ENCODE measurements at places on chromosomes 4 and X.

DNA sequence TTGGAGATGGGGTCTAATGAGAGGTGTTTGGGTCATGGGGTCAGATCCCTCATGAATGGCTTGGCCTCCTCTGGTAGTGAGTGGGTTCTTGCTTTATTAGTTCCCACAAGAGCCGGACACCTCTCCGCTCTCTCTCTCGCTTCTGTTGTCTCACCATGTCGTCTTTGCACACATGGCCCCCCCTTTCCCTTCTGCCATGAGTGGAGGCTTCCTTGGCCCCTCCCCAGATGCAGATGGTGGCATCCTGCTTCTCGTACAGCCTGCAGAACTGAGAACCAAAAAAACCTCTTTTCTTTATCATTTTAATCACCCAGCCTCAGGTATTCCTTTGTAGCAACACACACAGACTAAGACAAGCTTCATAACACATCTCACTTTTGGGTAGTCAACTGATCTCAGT, 49.6 kb upstream of the SPRY1 start:
- no peak for DNase-seq

DNA sequence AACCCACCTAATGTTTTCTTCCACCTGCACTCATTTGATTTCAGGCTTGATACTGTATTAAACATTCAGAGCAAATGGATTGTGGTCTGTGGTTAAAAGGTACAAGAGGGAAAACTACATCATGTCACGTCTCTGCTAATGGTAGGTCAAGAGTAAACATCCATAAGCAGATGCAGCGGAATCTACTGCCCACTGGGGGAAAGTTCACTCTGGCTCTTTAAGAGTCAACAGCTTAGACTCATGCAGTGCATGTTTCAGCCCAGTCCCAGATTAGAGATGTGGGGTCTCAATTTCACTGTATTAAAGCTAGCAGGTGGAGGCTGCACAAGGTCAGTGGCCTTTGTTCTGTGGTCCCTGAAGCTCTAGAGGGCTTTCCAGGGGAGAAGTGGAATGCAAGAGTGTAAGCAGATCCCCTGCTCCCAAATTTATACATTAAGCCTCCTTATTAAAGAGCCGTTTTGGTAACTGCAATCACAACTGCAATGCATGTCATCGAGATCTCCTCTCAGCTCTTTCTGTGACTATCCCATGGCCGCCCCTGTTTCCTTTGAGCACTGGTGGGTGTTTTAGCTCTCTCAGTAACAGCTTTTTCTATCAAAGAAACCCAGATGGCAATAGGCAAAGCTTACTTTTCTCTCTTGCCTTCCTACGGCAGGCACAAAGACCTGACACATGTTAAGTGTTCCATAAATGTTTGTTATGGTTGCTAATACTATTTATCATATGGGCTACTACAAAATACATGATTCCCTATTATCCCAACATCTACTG, 53.4 kb downstream of the LDB2 start:
- no peak for DNase-seq

DNA sequence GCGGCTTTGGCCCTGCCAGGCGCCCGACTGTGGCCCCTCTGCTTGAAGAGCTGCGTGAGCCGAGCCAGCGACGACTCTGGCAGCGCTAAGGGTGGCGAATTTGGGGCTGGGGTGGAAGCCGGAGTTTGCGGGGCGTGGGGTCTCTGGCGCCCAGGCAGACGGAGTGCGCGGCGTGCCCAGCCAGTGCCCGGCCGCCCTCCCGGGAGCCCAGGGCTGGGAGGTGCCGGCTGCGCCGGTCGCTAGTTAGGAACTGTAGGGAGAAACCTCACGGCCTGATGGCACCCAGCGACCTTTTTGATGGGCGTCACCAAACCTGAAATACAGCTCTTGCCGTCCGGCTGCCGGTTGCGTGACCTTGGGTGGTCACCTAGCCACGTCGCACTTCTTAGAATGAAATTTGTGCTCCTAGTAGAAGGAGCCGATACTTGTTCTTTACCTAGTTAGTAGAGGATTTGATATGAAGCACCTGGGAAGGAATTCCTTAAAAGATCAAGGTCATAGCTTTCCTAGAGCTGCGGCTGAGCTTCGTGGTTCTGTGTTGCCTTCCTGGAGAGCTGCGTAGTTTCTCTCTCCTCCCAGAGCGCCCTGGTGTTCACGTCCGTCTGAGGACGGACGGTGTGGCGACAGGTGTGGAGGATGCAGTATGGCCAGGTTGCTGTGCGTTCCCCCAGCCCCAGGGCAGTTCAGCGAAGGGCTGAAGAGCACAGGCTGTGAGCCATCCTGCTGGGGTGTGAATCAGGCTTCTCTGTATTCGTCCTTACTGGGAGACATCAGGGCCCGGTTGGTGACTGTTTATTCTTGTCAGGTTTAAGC, 680 bp downstream of the MAEA start:
- no peak for DNase-seq

- DNase-seq, result no peak
Observed at GRCh38 chr4:80243274-80244018, 23.0 kb upstream of the FGF5 start.

- no peak for DNase-seq
Observed at GRCh38 chr4:10032625-10033024, 11.3 kb upstream of the SLC2A9 start.

- DNase-seq, result no peak
Observed at GRCh38 chrX:40237731-40238178, 140.0 kb upstream of the BCOR start.

DNA sequence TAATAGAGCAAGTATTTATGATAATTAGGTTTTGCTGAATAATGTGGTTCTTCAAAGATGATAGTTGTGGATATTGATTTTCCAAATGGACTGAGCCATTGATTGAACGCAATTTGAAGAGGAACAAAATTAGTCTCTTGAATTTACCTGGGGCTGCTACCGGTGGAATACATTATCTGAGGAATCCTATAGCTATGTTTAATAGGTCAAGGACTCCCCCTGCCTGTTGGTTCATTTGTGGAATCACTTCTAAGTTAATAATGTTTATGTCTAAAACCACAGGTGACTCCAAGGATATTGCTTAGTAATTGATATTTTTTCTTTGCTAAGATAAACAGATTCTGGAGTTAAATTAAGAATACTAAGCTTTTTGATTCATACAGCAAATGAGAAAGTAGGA, 576.0 kb upstream of the PABPC4L start:
- DNase-seq, result no peak

DNA sequence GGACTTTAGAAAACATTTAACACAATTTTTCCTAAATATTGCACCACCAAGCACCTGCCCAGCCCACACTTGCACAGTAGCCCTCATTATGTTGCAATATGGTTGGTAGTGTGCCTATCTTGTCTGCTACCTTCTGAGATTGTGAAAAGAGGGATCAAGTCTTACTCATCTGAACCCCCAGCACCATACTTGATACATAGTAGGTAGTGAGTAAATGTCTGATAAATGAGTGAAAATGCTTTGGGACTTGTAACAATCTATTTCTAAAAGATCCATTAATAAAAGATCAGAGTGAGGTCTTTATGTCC, 118.4 kb upstream of the MED14 start:
- no peak for DNase-seq

GRCh38 chr4:31392923-31393322, 672.8 kb downstream of the PCDH7 start:
- no peak for DNase-seq

GRCh38 chr4:63663870-63664269, 745.4 kb downstream of the TECRL start:
- no peak for DNase-seq

DNA sequence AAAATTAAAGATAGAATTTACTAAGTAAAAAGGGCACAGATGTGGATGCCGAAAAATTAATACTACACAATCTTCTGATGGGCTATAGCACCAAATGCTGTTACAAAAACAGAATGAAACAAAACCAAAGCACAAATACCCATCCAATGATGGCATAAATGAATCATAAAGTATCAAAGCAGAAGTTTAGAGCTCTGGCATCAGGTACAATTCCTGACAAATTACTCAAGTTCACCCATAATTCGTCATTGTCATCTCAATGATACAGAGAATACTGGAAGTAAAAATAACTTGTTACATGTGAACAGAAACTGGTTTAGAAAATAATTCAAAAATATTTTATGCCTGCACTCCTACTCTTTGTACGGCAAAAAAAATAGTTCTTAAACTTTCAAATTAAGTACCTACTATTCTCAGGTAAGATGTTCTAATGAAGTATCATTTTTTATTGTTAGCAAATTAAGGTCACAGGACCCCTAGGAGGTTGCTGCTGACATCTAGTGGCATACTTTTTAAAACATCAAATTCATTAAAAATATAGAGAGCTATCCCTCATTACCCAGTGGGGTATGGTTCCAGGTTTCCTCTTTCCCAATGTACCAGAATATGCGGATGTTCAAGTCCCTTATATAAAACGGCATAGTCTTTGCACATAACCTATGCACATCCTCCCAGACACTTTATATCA, 126.1 kb downstream of the INPP4B start:
- no peak for DNase-seq

GRCh38 chr4:26197018-26197779, 123.6 kb upstream of the RBPJ start:
- DNase-seq, result no peak

DNA sequence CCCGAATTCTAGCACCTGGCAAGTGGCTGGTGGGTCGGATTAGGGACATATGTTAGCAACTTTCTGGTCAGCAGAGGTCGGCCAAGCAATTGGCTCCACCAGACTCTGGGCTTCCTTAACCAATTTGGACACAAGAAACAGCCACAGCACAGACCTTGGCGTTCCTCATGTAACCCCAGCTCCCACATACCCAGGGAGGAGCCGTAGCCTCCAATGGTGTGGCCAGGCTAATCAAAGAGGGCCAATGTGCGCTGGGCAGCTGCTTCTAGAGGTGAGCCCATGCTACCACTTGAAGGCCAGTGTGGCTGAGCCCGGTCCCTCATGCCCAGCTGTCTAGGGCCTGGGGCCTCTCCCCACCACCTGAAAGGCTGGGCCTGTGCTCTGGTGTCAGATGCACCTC, 82.5 kb upstream of the MSX1 start:
- DNase-seq, result no peak

DNA sequence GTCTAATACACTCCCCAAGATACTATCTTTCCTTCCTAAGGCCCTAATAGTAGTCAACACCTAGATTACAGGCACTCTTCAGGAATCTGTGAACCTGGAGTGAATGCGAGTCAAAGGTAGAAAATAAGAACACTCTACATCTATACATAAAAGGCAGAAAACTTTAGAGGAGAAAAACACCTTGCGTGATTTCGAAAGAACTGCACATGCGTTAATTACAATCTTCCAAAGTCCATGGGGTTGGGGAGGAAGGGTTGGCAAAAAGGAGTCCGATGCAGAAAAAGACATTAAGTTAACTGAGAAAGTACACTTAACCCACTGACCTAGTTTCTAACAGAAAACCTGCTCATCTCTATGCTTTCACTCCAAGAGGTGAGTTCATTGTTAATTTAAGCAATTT, 27.3 kb downstream of the KLHL15 start:
- DNase-seq, result no peak

GRCh38 chr4:21304540-21304887, 604.3 kb downstream of the PACRGL start:
- DNase-seq, result no peak

DNA sequence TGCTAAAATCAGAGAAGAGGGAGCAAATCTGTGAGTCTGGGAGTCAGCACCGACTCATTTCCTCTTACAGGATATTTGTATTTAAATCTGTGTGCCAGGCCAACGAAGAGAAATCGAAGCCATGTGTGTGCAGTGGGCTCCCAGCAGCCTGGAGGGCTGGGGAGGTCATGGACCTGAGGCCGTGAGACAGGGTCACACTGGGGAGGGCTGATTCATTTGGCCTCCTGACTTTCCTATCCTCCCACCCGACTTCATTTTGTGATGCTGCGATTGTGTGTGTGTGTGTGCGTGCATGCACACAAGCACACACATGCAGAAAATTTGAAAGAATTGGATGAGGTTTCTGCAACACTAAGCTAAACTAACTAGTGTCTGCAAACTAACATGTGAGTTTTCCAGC, 48.7 kb upstream of the STX18 start:
- DNase-seq, result no peak

DNA sequence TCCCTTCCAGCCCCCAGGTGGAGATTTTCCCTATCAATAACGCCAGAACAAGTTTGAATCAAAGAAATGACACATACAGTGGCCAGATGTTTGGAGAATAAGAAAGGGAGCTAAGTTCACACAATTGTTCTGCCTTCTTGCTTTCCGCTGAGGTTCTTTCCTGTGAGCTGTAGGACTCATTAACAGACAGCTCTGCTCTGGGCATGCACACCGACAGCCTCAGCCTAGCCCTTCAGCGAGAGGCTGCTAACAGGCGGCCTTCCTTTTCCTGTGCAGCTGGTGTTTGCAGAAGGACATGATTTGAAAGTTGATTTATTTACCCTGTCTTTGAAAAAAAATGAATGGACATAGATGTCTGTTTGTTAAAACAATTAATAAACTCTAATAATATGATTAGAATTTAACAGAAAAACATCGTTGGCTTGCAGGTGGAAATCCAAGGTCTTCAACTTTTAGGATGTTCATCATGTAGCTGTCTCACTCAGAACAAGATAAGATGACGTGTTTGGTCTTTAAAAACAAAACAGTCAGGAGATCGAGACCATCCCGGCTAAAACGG, 183.3 kb downstream of the KDR start:
- no peak for DNase-seq

DNA sequence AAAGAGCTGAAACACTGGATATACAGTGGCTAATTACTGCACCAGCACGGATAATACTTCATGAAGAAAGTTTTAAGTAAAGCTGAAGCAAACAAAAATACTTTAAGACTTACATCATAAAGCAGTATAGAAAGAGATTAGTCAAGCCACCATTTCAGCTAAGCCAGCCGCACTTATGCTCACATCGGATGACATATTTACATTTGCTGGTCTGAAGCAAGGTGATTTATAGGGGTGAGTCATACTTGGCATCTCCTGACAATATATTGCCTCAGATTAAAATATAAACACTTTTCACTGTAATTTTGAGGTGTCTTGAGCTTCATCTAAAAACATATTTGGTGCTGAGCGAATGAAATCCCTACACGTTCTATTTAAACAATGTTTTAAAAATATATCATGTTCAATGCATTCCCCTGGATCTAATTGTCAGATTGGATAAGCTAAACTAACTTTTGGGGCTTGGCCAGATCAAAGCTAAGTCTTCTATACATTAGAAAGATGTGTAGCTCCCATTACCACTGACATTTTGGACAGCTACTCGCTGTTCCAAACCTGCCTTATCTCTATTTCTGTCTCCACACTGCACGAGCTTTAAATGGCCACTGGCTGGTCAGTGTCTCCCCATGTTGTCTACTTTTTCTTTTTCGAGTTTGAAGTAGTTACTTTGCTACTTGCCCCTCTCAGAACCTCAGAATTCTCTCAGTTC, 103.2 kb downstream of the VCX2 start:
- no peak for DNase-seq

GRCh38 chr4:61200187-61200915, at the start of gene ADGRL3:
ADGRL3 (plus strand) TSS chr4:61200326.
- no peak for DNase-seq

DNA sequence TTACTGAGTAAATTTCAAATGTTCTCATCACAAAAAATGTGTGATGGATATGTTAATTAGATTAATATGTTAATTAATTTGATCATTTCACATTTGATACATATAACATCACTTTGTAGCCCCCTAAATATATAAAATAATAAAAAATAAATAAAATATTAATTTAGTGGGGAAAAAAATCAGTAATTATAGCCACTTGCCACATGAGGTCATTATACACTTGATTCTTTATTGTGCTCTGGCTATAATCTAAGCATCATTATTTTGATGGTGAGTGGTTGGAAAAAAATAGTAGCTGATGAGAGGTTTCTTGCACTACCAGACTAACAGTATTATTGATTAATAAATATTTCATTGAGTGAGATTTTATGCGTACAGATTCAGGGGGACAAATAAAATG, 57.4 kb downstream of the DCK start:
- no peak for DNase-seq
